ENCODE measurements at places on chromosomes 11 and 22.

DNA sequence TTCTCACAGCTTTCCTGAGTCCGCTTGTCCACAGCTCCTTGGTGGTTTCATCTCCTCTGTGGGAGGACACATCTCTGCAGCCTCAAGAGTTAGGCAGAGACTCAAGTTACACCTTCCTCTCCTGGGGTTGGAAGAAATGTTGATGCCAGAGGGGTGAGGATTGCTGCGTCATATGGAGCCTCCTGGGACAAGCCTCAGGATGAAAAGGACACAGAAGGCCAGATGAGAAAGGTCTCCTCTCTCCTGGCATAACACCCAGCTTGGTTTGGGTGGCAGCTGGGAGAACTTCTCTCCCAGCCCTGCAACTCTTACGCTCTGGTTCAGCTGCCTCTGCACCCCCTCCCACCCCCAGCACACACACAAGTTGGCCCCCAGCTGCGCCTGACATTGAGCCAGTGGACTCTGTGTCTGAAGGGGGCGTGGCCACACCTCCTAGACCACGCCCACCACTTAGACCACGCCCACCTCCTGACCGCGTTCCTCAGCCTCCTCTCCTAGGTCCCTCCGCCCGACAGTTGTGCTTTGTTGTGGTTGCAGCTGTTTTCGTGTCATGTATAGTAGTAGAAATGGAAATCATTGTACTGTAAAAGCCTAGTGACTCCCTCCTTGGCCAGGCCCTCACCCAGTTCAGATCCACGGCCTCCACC lies 11.7 kb downstream of the RASD2 start:
- DNase-seq = peak; percentile 73

DNA sequence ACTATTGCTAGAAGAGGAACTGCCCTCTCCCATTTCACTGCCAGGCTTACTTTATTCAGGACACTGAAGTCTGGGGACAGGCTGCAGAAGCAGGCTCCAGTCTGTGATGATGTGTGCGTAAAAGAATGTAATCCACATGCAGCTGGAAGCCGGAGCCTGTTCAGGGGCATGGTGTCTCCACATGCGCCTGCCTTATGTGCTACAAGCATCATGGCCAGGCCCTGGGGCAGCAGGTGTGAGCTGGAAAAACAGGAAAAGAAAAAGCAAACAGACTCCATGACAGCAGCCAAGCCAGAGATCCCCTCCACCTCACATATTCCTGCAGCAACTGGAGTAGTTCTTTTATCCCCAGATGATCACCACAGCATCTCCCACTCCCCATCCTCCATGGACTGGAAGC lies 33.4 kb downstream of the ARFGAP2 start:
- no peak for DNase-seq

- no peak for DNase-seq
These were observed 131.8 kb downstream of the FEZ1 start for GRCh38 chr11:125364121-125364826.

- DNase-seq = no peak
These were observed 93.2 kb downstream of the FAR1 start for GRCh38 chr11:13761716-13762115.

DNA sequence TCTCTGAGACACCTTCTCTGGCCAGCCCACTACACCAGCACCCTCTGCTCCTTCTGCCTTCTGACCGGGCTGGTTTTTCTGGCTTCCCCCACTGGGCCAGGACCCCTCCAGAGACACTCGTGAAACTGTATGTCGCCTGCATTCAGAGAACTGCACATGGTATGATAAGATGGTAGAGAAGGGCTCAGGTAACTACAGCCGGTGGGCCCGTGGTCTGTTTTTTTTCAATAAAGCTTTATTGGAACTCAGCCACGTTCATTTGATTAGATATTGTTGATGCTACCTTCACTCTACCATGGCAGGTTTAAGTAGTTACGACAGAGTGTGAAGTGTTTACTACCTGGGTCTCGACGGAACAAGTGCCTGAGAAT lies 514.0 kb downstream of the TBC1D22A start:
- DNase-seq = no peak

GRCh38 chr11:134063991-134064747 lies 4.7 kb upstream of the JAM3 start:
- no peak for DNase-seq

DNA sequence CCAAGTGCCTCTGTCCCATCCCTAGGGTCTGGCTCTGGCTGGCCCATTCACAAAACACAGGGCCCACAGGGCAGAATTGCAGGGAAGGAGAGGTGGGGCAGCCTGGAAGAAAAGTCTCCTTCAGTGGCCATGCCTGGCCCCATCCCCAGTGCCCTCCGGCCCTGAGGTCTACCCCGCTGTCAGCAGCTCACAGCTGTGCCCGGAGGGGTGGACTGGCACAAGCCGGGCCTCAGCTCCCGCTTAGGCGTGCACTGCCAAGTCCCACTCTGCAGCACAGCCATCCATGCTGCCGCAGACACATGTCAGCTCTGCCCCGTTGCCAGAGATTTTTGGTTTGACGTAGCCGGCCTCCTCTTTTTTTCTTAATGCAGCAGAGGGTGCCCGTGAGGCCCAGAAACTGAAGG lies 3.9 kb upstream of the SCN2B start:
- DNase-seq = peak; percentile 83

DNA sequence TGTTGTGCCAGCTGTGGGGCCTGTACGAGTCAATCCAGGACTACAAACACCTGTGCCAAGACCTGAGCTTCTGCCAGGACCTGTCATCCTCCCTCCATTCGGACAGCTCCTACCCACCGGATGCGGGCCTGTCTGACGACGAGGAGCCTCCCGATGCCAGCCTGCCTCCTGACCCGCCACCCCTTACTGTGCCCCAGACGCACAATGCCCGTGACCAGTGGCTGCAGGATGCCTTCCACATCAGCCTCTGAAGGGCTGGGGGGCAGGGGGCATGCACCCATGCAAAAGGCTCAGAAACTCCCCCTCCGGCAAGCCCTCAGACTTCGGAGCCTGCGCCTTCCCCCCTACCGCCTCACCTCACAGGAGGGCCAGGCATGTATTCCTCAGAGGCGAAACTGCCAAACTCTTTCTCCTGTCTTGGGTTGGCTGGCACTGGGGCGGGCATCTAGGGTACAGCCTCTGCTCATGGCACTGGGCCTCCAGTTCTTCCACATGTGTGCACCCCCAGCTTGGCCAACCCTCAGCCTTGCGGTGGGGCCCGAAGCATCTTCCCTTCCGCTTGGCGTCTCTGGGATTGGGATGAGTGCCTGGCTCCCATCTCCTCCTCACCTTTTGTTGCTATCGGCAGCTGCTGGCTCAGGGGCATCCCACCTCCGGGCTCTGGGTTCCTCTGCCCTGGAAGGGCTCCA lies 1.2 kb downstream of the FAM89B start:
- DNase-seq = peak; percentile 68

DNA sequence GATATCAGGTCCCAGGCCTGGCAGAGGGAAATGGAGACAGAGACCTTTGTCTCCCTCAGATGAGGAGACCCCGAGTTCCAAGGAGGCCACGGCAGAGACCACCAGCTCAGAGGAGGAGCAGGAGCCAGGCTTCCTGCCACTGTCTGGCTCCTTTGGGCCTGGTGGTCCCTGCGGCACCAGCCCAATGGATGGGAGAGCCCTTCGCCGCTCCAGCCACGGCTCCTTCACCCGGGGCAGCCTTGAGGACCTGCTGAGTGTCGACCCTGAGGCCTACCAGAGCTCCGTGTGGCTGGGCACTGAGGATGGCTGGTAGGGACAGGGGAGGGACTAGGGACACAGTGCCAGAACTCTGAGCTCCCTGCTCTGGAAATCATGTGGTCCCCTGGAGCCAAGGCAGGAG lies 13.1 kb upstream of the RELT start:
- no peak for DNase-seq

DNA sequence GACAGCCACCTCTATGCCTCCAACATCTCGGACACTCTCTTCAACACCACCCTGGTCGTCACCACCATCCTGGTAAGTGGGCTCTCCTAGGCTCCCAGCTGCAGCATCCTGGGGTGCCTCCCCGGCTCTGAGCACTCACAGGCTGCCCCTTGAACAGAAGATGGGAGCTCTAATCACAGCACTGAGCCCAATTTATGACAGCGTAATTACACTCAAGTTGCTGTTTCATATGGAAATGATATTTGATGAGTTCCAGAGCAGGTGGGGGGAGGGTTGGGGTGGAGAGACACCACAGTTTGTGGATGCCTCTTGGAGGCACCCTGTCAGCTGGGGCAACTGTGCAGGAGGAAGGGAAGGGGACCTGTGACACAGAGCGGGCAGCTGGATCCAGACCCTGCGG lies 125.3 kb upstream of the TBCEL start:
- no peak for DNase-seq

DNA sequence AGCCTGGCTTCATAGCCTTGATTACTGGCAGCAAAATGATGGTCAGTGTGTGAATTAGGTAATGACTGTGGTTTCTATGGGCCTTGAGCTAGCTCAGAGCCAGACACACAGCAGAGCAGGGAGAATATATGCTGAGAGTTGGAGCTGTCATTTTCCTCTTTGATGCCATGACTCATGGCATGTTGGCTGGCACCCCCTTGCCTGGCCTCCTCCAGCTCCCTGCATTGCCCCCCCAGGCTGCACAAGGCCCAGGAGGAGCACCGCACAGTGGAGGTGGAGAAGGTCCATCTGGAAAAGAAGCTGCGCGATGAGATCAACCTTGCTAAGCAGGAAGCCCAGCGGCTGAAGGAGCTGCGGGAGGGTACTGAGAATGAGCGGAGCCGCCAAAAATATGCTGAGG lies 20.3 kb upstream of the RRM1 start:
- DNase-seq = no peak

- DNase-seq = no peak
These were observed 18.9 kb downstream of the EPS8L2 start for GRCh38 chr11:724778-725386.

- DNase-seq = no peak
These were observed 17.6 kb downstream of the ALKBH8 start for GRCh38 chr11:107547961-107548360.

DNA sequence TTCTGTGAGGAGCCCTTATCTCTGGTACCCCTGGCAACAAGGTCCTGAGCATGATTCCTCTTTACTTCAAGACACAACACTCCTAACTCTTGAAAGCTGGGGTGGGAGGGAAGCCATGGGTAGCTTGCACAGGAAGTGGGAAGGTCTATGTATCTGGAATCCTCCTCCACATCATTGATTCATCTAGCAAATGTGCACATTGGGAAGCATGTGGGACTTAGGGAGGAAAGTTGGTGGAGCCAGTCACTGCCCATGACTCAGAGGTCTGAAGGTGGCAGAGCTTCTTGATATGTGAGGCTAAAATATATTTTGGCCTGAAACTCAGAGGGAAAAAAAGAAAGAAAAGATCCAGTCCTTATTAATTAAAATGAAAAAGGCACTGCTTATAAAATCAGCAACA lies 1000.9 kb downstream of the DLG2 start:
- DNase-seq = no peak

DNA sequence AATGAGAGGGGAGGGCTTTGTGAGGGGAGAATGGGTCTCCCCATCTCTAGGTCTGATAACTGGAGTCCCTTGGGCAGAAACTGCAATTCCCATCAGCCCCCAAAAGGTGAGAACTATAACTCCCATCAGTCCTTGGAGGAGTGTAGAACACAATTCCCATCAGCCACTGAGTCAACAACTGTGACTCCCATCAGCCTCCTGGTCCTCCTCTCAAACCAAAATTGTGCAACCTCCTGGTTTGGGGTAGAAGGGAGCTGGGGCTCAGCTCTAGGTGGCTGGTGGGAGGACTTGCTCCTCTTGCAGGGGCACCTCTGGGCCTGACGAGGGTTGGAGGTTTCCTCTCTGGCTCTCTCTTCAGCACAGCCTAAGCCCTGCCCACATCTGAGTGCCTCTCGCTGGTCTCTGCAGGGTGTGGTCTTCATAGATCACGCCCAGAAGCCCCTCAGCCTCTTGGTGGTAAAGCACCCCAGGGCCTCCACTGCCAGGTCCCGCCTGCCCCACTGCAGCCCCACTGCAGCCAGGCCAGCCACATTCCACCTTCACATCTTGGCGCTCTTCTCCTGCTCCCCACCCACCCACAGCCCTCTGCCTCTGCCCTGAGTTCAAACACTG lies 18.5 kb downstream of the SLC22A12 start:
- peak; percentile 56 for DNase-seq

- DNase-seq = no peak
These were observed 141.1 kb downstream of the C11orf91 start for GRCh38 chr11:33559567-33559966.

DNA sequence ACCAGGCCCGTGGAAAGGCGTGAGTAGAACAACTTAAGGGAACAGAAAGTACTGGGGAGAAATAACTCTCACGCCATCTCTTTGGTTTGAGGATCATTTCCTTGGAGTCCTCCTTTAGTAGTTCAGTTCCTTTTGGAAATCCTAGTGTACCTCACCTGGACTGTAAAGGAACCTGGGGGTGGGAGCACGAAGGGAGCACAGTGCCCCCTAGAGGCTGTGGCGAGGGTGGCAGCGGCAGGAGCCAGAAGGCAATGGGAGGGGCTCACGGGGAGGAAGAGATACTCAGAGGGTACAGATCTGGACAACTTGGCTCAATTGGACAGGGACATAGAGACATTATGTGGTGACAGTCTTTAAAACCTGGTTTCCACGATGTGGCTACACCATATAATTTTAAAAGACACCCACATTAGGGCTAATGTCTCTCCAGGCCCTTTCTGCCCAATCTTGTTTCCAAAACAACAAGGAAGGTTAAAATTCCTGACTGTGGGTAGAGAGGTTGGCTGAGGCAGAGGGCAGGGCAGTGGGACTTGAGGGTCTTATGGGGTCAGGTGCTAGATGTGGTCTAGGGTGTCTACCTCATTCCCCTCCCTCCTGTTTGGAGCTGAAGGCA lies 87.0 kb downstream of the CSNK2A3 start:
- peak; percentile 93 for DNase-seq

- DNase-seq = no peak
These were observed 80.6 kb downstream of the CELSR1 start for GRCh38 chr22:46456818-46457163.

- no peak for DNase-seq
These were observed 9.6 kb downstream of the NAGA start for GRCh38 chr22:42061041-42061440.

DNA sequence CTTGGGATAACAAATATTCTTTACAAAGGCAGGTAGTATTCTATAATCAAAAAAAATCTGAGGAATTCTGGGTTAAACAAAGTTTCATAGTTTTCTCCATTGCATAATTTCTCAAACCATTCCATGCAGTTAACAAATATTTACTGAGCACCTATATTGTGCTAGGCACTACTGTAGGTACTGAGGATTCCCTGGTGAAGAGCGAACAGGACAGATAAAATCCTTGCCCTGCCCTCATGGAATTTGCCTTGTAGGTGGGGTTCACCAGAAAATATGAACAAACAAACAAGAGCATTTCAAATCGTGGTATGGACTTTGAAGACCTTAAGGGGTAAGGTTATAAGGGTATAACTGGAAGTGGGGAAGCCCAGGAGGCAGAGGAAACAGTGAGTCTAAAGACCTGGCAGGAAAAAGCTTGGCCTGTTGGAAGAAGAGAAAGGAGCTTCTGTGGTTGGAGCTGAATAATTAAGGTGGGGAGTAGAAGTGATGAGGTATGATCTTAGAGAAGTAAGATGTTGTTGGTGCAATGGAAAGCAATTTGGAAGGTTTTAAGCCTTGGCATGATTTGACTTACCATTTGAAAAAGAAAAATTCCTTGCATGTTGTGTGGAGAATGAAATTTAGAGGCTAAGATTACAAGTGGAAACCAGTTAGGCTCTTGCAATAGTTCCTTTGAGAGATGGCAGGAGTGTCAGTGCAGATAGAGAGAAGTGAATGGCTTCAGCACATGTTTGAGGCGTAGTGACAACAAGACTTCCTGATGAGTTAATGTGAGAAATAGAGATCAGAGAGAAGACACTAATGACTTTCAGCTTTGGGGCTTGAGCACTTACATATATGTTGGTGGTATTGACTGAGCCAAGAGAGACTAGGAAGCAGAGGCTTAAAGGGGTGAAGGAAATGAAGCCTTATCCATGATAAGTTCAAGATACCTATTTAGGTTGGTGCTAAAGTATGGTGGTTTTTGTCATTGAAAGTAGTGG lies 55.7 kb upstream of the PICALM start:
- no peak for DNase-seq

Data from Karpas-422 (cell line).